ENCODE measurements at places on chromosomes 4 and X. TPM values are rescaled to one million over a fixed set of nuclear protein-coding genes. Genes with fewer than 3 reads are reported as not detected.

The MAGEB2 gene
- polyA plus RNA-seq = not detected

The GPR82 gene
- polyA plus RNA-seq = not detected

The GYPB gene
- polyA plus RNA-seq = not detected

The PLP2 gene
- 629 TPM for polyA plus RNA-seq

The UGT2B11 gene
- not detected for polyA plus RNA-seq

The STPG2 gene
- 0.03 TPM for polyA plus RNA-seq

The CD40LG gene
- not detected for polyA plus RNA-seq

The SPANXN4 gene
- not detected for polyA plus RNA-seq

The SCML2 gene
- 0.63 TPM for polyA plus RNA-seq

The AMTN gene
- polyA plus RNA-seq = not detected

The ITIH6 gene
- not detected for polyA plus RNA-seq

The XAGE1A gene
- polyA plus RNA-seq = not detected

The NPFFR2 gene
- polyA plus RNA-seq = not detected

The GAB3 gene
- polyA plus RNA-seq = 0.28 TPM

The PDGFC gene
- polyA plus RNA-seq = 17.6 TPM

The CT45A10 gene
- not detected for polyA plus RNA-seq

The REELD1 gene
- not detected for polyA plus RNA-seq

The SOD3 gene
- polyA plus RNA-seq = not detected

The PDLIM5 gene
- 160 TPM for polyA plus RNA-seq

The PDCL2 gene
- not detected for polyA plus RNA-seq

The UCHL1 gene
- polyA plus RNA-seq = 20.2 TPM

The CYTL1 gene
- 0.14 TPM for polyA plus RNA-seq

The NLGN3 gene
- 0.11 TPM for polyA plus RNA-seq

The F11 gene
- polyA plus RNA-seq = not detected
